ENCODE measurements at places on chromosomes 1 and 21.

DNA sequence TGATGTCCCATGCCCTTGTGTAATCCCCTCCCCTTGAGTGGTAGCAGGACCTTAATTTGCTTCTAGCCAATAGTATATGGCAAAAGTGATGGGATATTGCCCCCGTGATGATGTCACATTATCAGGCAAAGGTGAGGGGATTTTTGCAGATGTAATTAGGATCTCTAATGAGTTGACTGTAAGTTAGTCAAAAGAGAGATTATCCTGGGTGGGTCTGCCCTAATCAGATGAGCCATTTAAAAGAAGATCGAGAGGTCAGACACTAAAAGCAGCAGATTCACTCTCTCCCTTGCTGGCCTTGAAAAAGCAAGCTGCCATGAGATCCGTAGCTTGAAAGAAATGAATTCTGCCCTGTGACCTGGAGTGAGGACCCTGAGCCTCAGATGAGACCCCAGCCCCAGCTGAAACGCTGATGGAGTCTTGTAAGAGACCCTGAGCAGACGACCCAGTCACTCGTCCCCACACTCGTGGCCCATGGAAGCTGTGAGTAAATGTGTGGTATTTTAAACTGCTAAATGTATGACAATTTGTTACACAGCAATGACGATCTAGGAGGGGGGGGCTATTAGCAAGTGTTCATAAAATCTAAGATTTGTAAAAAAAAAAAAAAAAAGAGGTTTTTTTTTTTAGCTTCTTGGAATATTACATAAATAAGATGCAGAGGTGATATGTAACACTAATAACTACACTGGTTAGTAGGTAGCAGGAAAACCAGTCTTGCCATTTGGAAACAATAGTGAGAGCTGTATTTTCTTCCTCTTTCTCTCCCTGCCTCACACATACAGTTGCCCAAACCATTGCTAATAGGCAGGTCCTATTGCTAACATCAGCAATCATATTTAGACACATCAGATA is 50.3 kb upstream of the TARBP1 start:
- no peak for DNase-seq

DNA sequence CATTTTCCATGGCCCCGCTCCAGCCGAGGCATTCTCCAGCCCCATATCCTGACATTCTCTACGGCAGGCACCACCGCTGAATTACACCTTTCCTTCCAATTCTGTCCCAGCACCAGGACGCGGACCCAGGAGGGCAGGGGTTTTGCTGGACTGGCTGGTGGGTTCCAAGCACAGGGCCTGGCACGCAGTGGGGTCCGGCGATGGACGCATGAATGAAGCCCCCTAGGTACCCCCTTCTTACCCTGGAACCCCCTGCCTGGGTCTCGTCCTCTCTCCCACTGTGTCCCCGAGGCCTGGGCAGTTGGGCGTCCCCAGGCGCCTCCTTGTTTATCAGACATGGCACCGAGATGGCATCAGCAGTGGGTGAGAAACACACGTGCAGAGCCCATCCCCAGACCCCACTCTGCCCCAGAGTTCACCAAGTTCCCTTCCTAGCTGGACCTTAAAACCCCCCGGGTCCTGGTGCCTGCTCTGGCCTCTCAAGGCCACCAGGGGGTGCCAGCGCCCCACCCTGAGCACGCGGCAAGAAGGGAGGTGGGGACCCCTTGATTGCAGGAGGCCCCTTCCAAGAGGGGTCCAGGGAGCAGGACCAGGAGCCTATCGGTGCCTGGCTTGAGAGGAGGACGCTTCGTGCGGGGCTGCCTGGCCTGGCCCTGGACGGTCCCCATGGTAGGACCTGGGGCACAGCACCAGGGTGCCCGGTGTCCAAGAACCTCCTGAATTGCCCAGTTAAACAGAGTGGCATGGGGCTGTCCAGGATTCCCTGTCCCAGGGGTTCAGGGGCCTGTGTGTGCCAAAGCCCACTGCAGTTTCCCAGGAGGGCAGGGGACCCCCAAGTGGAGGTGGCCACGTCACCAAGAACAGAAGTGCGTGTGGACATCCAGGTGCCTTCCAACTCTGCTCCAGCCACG is 46.1 kb downstream of the MEGF6 start:
- DNase-seq, result no peak

- no peak for DNase-seq
Measured at GRCh38 chr1:176768532-176768931, 305.6 kb downstream of the PAPPA2 start.

GRCh38 chr1:11345971-11346715 is 73.1 kb downstream of the UBIAD1 start:
- DNase-seq, result no peak

- no peak for DNase-seq
Measured at GRCh38 chr21:29080454-29080941, 7.0 kb upstream of the CCT8 start.

DNA sequence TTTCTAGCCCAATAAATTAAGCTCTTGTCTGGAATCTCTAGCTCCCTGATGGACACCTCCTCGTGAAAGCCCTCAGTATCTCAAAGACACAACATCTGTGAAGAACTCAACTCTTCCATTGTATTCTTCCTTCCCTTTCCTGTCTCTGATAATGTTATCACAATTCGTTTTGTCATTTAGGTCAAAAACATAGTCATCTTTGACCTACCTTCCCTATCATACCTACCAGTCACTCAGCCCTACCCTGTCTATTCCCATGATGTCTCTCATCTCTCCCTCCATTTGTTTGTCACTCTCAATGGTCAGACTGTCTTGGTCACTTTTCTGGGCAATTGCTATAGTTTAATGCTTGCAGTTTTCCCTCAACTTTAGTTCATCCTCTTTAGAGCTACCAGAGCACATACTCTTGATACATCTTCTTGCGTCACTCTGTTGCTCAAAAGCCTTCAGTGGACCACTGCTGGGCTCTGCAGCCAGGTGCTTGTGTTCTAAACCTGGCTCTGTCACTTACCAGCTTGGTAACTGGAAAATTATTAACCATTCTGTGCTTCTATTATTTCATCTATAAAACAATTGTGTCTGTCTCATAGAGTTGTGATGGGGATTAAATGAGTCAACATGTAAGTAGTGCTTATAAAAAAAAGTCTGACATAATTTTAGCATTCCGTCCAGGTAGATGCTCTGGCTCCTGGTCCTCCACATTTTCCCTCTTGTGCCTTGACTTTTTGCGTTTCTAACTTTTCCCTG is 39.6 kb downstream of the DDR2 start:
- no peak for DNase-seq

DNA sequence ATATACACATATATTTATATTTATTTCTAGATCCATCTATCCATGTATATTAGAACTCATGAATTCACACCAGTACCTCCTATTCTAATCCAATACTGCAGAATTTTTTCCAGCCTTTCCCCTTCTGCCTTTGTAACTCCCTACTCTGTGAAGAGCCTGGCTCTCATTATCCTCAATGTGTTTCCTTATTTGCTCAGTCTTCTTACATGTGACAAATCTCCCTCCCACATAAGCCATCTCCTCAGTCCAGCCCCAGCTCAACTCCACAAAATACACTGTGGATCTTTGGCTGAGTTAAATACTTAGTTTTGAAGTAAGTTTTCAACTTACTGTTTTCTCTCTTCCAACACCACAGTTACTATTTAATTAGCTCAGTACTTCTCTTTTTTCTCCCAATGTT is 45.7 kb downstream of the ATP5PO start:
- no peak for DNase-seq

GRCh38 chr1:2558420-2558819 is 2.2 kb downstream of the TNFRSF14 start:
- no peak for DNase-seq

DNA sequence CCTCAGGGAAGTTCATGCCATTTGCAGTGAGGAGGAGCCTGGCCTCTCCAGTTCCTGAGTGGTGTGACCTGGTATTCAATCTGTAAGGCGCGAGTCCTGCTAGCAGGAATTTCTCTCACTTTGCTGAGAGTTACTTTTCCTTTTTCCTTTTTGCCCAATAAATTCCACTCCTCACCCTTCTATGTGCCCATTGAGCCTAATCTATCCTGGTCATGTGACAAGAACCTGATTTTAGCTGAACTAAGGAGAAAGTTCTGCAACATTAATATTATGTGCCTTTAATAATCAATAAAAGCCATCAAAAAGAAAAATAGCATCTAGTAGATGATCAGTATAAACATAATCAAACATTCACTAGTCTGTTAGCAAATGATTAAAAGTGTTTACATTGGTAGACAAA is 136.1 kb upstream of the POGK start:
- DNase-seq, result no peak

- DNase-seq, result no peak
Measured at GRCh38 chr1:11481019-11481418, 2.1 kb downstream of the DISP3 start.

- DNase-seq, result no peak
Measured at GRCh38 chr1:14626869-14627607, 28.6 kb downstream of the KAZN start.

DNA sequence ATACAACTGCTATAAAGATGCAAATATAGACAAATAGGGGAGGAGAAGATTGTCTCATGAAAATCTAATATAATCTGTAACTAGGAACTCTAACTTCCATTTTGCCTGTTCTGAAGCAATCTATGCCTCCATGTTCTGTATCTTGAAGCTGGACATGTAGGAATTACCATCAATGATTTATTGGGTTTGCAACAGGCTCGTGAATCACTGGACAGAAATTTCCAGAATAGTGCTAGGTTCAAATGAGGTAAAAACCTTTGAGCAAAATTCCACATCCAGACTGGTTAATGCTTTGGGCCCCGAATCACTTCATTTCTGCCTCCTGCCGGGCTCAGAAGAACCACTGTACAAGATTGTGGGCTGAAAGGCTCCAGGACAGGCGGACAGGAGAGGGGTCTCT is 110.7 kb upstream of the CTTNBP2NL start:
- no peak for DNase-seq

DNA sequence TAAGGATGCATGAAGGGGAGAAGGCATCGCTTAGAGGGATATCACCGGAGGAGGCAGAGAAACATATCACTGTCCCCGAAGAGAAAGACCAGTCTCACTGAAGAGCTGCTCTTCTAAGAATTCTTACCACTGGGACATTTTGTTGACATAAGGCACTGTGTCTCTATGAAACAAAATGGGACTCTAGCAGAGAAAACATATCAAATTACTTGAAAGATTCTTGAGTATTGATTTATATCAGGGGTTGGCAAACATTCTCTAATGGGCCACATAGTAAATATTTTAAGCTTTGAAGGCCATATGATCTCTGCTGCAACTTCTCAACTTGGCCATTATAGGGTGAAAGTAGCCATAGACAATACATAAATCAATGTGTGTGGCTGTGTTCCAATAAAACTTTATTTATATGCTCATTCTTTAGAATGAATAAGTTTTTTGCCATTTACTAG is 41.0 kb upstream of the GREM2 start:
- DNase-seq, result no peak

- no peak for DNase-seq
Measured at GRCh38 chr1:76725864-76726619, 141.2 kb upstream of the ST6GALNAC5 start.

GRCh38 chr1:29547300-29547699 is 311.0 kb downstream of the PTPRU start:
- no peak for DNase-seq

- DNase-seq, result no peak
Measured at GRCh38 chr1:65371544-65371943, 48.9 kb upstream of the LEPR start.

GRCh38 chr1:119714583-119714982 is 2.8 kb downstream of the PHGDH start:
- DNase-seq, result no peak

GRCh38 chr1:1094981-1095380 is 20.9 kb upstream of the RNF223 start:
- DNase-seq, result no peak

DNA sequence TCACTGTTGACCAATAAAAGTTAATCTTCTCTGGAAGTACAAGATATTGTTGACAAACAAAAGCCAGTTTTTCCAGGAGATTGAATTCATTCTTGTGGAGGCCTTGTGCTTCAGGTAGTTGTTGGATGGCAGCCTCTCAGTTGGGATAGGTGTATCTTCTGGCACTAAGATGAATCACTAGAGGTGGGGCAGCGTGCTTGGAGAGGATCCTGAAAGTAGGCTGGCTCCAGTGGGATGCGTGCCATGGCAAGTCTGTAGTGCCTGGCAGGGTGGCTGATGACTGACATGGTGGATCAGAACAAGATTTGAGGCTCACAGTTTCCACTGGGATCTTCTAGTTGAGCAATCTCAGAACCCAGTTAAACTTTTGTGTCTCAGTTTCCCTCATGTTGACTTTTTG is 2.4 kb downstream of the VPS13D start:
- DNase-seq, result no peak

GRCh38 chr1:162716123-162716522 is 74.4 kb upstream of the HSD17B7 start:
- no peak for DNase-seq

DNA sequence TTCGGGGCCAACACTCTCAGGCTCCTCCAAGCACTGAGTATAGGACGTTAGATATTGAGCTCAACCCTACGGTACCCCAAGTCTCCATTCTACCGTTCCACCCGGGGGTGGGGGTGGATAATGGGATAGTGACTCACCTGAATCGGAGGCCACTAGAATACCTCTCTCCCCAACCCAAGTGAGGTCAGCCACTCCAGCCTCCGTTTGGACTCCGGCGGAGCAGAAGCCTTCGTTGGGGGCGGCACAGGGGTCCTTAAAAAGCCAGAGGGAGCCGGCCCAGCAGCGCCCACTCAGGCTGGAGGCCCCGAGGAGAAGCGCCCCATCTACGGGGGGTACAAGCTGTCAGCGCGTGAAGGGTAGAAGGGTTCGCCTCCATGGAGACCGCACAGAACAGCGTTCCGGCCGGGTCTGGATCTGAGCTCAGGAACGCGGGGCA is 556 bp downstream of the WDR77 start:
- DNase-seq, result no peak

GRCh38 chr1:218633238-218633988 is 288.3 kb downstream of the TGFB2 start:
- no peak for DNase-seq

GRCh38 chr1:109772658-109773202 is 9.0 kb upstream of the EPS8L3 start:
- no peak for DNase-seq

DNA sequence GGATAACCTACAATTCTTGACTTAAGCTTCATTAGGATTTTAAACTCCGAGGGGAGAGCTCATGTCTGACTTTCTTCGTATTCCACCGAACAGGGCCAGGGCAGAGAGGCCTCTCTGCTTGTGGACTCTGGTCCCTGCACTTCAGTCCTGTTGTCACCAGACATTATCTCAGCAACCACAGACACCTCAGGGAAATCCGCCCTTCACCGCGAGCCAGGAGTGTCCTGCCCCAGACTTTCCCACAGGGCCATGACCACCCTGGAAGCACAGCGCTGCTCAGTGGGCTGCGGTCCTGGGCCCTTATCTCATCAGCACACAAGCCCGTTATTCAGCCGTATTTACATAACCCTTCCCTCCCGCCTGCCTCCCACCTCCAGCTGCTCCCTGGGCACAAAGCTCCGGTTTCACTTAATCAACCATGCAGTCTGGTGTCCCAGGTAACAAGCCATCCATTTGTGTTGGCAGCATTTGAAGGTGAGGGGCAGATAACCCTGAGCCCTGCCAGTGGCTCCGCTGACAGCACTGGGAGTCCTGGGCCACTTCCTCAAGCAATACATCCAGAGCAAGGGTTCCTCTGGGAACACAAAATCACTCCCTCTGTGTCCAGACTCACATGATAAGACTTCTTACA is 122.8 kb upstream of the RAB4A start:
- no peak for DNase-seq

- no peak for DNase-seq
Measured at GRCh38 chr1:188420177-188420576, 1591.4 kb downstream of the PLA2G4A start.

Measured in HFFc6 (cell line).